ENCODE measurements at places on chromosomes 3 and 15. TPM values are rescaled to one million over a fixed set of nuclear protein-coding genes. Genes with fewer than 3 reads are reported as not detected.

The PLCB2 gene
- total RNA-seq = not detected

The RTP1 gene
- total RNA-seq = not detected

The TM4SF18 gene
- total RNA-seq = 1.3 TPM

The TOMM70 gene
- 64.5 TPM for total RNA-seq

GRCh38 chr3:166560253-166560652 lies 723.0 kb upstream of the BCHE start:
- no peak for DNase-seq

DNA sequence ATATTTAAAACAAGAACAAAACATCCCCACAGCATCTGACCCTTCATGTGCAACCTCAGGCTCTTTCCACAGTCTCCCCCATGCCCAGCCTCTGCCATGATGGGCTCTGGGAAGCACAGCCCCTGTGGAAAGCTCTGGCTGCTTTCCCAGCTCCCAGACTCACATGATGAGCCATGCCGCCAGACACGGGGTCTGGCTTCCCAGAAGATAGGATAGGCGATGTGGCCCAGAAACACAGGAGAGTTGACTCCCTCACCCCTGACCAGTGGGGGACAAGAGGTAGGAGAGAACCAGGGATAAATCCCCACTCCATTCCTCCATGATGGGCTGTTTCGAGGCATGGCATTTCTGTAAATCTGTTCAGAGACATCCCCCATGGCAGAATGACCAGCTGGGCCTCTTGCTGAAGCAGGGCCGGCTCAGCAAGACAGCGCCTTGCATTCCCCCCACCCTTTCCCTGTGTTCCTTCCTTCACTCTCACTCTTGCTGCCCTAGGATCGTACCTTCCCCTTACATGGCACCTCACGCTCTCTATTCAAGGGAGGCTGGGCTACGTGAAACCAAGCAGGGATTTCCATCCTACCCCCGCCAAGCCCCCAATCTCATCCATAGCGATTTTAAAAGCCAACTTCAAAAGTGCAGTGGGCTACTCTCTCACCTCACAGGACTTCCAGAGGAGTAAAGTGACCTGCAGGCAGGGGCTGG lies 192.4 kb downstream of the ABHD5 start:
- no peak for DNase-seq

- DNase-seq = peak; percentile 50
Measured at GRCh38 chr3:155202626-155203025, 90.9 kb downstream of the STRIT1 start.

GRCh38 chr3:159239059-159239458 lies 437.2 kb downstream of the MFSD1 start:
- DNase-seq = peak; percentile 70

DNA sequence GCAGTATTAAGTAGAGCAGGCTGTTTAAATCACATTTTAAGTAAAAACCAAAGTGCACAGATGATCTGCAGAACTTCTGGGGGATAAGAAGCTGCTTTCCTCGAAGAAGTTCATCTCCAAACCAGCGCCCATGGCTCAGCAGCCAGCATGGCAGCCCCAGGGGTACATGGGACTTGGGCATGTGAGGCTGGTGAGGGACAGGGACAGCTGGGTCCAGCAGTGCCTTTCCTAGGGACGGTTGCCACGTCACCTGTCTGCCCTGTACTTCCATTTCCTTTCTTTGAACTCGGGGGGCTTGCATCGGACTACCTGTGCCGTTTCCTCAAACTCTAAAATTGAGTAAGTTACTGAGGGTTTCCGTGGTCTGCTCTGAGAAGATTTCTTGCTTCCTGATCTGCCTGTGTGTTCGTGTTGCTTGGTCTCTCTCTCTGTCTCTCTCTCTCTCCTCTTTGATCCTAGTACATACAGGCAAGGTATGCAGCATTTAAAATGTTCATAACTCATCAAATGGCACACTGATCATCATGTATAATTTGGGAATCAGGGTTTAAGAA lies 67.6 kb downstream of the IGF1R start:
- no peak for DNase-seq

GRCh38 chr3:194974468-194975135 lies 288.9 kb downstream of the FAM43A start:
- no peak for DNase-seq

GRCh38 chr3:131221731-131222130 lies 159.8 kb upstream of the NUDT16 start:
- DNase-seq = peak; percentile 82

GRCh38 chr15:95363646-95364045 lies 966.9 kb upstream of the NR2F2 start:
- no peak for DNase-seq

- DNase-seq = no peak
Measured at GRCh38 chr15:56208641-56209155, 35.0 kb downstream of the RFX7 start.

DNA sequence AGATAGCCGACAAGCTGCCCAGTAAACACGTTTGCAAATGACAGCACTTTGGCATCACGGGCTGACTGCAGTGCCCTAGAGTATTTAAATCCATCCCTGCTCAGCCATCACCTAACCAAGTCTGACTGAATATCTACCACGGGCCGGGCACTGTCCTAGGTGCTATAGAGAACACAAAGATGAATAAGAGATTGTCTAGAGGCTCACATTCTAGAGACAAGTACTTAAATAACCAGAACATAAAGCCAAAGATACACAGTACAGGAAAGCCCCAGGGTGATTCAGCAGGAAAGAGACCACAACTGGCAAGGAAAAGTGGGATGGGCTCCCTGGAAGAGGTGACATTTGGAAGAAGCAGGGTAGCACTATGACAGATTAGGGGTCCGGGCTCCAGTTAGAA lies 103.5 kb downstream of the MYLK start:
- no peak for DNase-seq

- no peak for DNase-seq
Measured at GRCh38 chr15:75695220-75695619, 17.4 kb downstream of the CSPG4 start.

DNA sequence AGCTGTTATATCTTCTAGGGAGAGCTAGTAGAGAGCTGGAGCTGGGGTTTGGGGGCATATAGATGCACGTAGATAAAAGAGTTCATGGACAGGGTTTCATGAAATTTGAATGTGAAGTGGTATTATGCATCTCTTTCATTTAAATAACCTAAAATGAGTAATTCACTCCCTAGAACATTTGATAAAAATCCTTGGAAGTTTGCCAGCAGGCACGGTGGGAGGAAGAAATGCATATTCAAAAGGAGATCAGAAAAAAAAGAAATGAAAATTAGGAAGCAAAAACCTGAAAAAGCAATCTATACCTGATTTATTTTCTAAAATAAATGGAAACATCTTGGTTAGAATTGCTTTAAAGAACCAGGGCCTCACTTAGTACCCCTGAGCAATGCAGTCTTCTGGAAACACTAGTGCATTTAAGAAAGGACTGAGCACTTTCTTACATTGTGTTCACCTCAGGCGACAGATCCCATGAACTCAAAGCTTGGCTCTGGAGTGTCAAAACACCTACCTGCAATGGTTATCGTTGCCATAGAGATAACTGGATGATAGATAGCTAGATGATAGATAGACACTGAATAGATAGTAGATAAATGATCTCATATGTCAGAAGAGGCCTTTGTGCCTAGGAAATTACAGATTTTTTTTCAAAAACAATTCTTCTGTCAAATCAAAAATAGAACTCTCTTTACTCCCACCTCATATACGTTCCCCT lies 458.6 kb upstream of the THRB start:
- DNase-seq = no peak

DNA sequence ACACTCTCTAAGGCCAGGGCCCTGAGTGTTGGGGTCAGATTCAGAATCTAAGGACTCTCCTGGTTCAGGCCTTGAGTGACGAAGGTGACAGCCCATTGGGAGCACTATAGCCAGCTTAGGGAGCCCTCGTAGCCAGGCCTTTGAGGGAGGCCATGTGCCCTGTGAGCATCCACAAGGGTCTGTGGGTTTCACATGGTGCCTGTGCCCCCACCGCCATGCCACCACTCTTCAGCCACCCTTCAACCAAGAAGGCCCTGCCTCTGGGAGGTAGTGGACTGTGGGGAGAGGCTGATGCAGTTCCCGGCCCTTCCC lies 37.5 kb downstream of the TSPAN3 start:
- DNase-seq = no peak

- DNase-seq = peak; percentile 18
Measured at GRCh38 chr3:87227835-87228144, 681 bp downstream of the CHMP2B start.

DNA sequence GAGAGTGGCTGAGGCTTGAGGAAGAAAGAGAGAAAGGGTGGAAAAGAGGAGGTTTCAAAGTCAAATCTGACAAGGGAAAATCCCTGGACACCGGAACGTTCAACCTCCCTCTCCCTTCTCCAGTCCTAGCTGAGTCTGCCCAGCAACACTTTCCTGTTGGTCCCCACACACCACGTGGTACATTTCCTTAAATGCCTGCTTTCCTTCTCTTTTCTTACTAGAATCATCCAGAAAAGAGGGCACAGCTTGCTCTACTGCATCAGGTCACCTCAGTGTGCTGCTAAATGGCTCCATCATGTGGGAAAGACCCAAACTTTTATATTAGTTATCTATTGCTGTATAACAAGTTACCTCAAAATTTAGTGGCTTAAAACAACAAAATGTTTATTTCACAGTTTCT lies 181.2 kb downstream of the NECTIN3 start:
- DNase-seq = peak; percentile 57

DNA sequence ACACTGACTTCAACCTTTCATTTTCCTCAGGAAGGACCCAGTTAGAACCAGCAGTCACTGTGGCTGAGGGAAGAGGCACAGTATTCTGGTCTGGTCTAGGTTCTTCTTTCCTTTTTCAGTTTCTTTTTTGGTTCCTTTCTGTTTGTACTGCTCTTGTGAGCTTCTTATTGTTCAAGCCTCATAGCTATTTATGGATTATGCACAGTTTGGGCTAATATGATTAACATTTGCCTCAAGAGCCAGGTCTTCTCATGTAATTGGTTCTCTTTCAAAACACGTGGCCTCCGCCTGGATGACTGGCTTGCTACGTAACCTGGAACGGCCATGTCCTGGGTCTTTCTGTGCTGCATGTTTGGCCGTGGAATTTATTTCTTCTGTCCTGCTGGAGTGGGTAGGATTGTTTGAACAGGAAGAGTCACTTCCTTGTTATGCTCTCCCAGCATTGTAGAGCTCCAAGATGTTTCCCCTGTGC lies 43.3 kb downstream of the RBMS3 start:
- peak; percentile 95 for DNase-seq

GRCh38 chr3:184725176-184725719 lies 13.4 kb upstream of the MAGEF1 start:
- DNase-seq = no peak

GRCh38 chr3:45992133-45992729 lies 3.4 kb downstream of the FYCO1 start:
- peak; percentile 74 for DNase-seq
